AG08395 (cell line): ENCODE measurements at places on chromosomes 5 and 9.

DNA sequence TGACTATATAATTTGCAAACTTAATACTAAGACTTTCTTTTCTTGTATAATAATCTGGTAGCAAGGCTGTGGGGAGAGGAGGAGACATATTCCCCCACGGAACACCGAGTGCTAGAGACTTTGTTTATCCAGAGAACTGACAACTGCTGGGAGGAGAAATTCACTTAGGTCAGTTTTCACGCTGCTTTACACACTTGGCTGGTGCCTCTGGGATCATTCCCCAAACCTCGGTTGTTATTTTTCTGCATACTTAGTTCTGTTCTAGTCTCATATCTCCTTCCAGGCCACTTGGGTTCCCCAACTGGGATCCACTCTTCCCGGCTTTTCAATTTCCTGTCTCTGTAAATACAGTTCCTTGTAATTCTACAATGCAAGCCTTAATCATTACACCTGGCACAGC is 238.2 kb upstream of the ADAMTS16 start:
- DNase-seq: no peak

DNA sequence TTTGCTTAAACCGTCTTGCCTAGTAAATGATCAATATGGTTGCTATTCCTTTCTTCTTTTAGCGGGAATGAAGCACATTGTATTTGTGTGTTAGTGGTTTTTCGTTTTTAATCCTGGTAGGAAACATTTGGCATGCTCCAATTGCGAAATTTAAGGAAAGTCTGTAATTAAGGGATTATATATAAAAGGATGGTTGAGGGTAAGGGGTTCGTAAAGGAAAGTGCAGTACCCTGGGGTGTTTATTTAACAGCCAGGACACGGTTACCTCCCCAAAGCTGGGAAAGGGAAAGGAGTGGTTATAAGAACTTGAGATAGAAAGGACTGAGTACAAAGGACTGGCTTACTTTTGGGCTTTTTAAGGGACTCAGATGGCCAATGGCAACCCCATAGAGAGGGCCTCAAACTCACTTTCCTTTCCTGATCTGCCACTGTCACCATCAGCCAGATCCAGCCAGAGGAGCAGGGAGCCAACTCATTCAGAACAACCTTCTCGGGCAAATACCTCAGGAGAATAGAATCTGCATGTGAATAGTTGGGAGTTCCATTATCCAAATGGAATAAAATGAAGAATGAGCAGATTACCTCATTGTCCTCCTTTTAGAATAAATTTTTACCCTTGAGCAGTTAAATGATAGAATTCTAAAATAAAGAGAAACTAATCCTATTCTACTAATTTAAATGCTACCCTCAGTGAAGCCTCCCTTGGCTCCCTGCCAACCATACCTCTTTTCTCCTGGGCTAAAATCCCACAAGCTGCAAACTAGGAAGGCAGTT is 117.7 kb downstream of the SNCAIP start:
- no peak for DNase-seq

- no peak for DNase-seq
Observed at GRCh38 chr5:37412515-37412914, 33.4 kb downstream of the WDR70 start.

DNA sequence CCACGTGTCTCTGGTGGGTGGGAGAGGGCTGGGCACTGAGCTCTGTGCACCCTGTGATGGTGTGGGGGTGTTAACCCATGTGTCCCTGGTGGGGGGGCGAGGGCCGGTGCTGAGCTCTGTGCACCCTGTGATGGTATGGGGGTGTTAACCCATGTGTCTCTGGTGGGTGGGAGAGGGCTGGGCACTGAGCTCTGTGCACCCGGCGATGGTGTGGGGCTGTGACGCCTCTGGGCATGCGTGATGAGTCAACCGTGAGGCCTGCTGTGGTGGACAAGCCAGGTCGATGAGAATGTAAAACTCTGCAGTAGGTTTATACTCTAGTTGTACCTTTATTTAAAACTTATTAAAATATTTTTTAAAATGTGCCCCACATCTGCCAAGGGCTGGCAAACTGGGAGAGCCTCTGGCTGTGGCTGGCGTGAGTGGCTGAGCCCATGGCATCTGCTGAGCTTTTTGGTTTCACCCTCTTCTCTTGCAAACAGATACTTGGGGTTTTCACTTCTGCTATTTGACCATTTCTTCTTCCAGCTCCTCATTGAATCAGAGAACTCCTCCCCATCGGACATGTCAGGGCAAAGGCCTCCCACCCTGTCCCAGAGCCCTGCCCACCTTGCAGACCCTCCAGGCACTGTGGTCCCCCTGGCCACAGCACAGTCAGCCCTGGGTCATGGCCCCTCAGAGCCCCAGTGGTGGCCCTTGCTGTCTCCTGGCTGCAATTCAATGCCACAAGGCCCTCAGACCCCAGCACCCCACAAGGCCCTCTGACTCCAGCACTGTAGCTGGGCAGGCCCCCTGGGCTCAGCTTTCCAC is 18.5 kb upstream of the EXOC3 start:
- DNase-seq: peak; percentile 66

DNA sequence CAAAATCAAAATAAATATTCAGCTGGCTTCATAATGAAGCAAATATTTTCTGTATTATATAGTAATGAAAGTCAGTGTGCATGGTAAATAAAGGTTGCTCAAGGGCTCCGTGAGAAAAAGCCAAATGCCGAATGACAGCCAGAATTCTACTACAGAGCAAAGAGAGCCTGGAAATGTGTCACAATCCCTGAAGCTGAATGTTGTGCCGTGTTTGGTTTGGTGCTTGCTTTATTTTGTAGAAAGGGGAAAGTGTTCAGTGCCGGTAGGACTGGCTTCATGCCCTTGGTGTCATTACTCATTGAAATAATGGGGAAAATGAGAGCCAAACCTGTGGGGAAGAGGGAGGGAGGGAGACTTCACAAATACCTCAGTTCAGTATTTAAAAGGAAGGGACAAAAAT is 26.8 kb upstream of the ADAMTSL1 start:
- DNase-seq: peak; percentile 45

DNA sequence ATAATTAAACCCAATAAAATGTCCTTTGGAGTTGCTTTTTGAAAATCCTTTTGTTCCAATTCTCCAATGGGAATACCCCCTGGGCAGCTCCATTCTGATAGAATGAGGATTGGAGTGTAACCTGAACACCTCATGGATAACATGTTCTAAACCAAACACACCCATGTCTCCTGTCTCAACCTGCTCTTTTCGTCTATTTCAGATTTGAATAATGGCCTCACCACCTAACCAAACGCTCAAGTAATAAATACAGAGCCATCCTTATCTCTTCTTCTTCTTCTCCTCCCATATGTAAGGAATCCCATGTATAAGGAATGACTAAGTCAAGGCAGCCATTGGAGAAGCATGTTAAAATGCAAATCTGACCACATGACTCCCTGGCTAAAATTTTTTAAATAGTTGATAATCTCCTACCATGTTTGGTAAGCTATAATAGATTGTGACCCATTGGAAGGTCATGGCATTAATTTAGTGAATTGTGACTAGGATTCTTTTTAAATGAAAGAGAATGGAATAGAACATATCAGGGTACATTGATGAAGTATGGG is 26.0 kb downstream of the ELL2 start:
- no peak for DNase-seq

GRCh38 chr5:42591015-42591414 is 165.6 kb upstream of the CCDC152 start:
- DNase-seq: no peak

DNA sequence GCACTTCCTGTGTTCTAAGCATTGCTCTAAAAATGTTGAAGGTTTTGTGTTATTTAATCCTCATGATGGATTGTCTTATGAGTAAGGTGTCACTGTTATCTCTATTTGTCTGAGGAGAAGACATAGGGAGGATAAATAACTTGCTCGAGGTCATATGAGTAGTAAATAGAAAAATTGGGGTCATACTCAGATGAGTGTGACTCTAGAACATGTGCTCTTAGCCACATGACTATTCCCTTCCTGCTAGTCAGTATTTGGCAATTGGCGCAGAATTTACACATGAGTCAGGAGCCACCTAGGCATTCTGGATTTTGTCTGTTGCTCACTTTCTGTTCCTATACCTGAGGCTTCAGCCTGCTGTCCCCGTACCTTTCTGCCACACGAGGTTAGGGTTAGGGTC is 234.6 kb upstream of the CD180 start:
- no peak for DNase-seq

- DNase-seq: no peak
Observed at GRCh38 chr9:112308588-112308987, 24.8 kb downstream of the PTBP3 start.

- DNase-seq: no peak
Observed at GRCh38 chr5:51172903-51173626, 210.2 kb upstream of the ISL1 start.

GRCh38 chr9:18935541-18935940 is 97.5 kb downstream of the SAXO1 start:
- no peak for DNase-seq
